ENCODE measurements at places on chromosomes 13 and 19.

DNA sequence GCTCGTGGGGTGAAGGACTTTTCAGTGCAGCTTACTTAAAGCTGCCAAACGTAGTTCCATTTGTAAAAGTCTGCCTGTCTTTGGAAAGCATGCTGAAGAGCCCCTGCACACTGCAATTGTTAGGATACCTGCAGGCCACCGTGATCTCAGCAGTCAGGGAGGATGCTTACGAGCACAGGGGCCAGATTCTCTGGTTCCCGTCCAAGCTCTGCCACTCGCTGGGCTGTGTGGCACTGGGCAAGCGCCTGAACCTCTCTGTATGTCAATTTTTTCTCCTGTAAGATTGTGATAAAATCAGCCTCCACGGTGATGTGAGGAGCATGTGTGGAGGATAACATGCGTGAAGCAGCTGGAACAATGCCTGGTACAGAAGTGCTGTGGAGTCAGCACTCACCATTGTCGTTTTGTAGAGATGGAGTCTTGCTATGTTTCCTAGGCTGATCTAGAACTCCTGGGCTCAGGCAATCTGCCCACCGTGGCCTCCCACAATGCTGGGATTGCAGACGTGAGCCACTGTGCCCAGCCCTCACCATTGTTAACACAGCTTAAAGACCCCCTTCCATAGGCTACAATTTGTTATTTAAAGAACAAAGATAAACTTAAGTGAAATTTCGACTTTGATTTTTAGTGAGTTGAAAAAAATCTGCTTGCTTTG lies 3.5 kb downstream of the ADPRHL1 start:
- no peak for DNase-seq

- no peak for DNase-seq
Observed at GRCh38 chr19:1862068-1862423, 1.3 kb downstream of the KLF16 start.

DNA sequence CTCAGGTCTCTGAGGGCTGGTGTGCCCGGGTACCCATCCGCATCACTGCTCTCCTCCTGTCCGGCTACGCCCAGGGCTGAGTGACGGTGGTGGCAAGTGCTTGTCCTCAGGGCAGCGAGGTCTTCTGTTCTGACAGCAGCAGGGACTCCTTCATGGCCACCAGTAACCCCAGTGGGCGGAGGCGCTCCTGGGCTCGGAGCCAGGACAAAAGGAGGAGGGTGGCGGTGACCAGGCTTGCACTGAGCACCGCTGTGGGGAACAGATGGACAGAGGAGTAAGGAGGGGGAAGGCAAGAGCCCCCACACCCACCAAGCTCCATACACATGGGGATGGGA lies 5.8 kb downstream of the CD320 start:
- no peak for DNase-seq

DNA sequence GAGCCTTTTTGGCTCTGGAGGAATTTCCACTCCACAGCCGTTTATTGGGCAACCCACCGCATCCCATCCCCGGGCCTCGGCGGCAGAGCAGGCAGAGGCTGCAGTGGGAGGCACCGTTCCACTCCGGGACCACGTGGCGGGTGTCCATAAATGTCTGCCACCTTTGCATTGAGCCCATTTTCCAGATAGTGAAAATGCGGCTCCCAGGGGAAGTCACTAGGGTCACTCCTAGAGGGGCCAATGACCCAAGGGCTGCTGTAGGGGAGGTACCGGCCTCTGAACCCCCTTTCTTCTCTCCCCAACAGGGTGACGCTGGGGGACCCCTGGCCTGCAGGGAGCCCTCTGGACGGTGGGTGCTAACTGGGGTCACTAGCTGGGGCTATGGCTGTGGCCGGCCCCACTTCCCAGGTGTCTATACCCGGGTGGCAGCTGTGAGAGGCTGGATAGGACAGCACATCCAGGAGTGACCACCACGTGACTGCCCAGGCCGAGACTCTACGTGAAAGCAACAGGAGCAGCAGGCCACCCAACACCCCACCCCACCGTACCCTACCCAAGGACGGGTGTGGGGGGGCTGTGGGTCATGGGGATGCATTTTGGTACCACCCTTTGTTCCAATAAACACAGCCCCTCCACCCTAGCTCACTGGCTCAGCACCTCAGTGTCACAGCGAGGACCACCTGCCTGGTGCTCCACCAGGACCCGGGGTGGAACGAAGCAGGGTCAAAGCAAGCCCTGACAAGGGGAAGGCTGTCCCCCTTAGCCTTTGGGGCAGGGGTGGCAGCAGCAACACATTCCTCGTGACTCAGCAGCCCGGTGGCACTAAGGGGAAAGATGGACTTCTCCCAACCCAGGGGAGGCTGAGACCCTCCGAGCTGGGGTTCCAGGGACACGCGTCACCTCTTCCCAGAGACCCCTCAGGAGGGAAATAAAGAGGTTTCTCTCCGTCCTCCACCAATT lies 1.5 kb downstream of the TIMM13 start:
- DNase-seq = no peak

DNA sequence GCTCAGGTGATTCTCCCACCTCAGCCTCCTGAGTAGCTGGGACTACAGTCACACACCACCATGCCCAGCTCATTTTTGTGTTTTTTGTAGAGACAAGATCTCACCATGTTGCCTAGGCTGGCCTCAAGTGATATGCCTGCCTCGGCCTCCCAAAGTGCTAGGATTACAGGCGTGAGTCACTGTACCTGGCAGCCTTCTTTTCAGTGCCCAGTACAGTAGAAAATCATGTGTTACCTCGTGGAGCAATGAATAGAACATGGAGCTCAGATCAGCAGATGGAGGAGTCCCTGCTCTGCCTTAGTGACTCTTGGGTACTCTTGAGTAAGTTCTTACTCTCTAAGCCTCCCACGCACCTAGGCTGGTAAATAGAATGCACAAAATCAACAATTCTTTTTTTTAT lies 44.7 kb downstream of the THSD1 start:
- no peak for DNase-seq

- no peak for DNase-seq
Observed at GRCh38 chr19:50341091-50341564, 12.0 kb upstream of the KCNC3 start.

DNA sequence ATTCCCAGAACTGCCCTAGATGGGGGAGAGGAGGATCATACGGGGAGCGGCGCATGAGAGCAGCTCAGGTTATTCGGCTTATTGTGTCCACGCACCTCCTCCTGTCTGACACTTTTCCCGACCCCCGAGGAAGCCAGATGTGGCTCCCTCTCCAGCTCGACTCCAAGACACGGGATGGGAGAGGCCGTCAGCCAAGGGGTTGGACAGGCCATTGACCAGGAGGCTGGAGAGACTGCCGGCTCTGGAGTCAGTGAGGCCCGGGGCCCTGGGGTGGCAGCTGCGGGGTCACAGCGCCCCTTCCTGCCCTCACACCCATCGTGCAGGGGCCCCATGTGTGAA lies 2.9 kb downstream of the DMKN start:
- no peak for DNase-seq

DNA sequence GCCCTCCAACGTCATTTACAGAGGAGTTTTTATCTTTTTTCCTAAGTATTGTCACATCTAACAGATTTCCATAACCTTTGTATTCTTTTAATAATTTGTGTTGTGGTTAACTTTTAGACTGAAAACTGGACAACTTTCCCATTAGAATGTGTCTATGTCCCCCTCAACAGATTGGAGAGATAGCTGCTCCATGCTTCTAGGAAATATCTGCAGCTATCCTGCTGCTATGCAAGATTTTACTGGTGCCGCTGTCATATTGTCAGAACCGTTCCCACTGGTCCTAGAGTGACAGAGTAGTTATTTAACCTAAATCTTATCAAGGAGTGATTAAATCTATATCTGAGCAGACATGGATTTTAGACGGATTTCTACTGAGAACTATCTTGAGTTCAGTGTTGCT lies 130.0 kb downstream of the MAB21L1 start:
- no peak for DNase-seq

DNA sequence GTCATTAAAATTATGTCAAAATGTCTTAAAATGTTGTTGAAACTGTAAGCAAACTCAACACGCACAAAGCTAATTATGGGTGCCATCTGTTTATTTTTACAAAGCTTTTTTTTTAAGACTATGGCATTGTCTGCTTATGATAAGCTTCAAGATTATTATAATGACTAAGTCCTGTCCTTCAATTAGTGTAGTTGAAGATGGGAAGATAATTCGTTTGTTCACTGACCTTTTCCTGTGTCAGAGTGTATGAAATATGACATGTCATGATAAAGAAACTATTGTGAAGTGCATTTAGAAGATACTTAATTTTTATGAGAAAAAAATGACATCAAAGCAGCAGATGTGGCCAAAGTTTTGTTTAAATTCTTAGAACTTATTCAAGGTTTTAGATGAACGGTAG lies 211.3 kb downstream of the PCCA start:
- no peak for DNase-seq

DNA sequence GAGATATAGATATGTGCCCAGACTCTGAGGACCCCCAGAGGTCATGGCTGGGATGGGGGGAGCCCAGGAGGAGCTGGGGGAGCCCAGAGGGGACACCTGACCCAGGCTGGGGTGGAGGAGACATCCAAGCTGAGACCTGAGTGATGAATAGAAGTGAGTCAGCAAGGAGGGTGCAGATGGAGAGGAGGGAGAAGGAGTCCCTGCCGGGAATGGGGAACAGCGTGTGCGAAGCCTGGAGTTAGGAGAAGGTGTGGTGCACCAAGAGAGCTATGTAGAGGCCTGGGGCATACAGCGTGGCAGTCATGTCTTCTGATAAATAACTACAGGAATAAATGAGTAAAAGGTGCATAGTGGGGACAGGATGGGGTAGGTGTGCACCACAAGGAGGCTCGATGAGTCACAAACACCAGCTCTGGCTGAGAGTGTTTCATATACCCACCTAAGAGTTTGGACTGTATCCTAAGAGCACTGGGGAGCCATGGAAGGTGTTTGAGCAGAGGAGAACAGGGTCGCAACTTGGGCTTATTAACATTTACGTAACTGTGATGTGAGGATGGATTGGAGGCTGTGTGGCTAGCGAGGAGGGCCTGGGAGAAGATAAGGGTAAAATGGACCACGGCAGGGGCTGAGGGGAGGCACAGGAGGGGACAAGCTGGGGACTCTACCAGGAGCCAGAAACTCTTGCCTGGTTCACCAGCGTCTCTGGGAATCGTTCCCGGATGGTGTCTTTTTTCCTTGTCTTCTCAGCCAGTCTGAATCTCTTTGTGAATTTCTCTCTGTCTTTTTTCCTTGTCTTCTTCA lies 1.4 kb downstream of the CEACAM18 start:
- DNase-seq = no peak

- no peak for DNase-seq
Observed at GRCh38 chr13:95708391-95708774, 31.4 kb downstream of the DNAJC3 start.

DNA sequence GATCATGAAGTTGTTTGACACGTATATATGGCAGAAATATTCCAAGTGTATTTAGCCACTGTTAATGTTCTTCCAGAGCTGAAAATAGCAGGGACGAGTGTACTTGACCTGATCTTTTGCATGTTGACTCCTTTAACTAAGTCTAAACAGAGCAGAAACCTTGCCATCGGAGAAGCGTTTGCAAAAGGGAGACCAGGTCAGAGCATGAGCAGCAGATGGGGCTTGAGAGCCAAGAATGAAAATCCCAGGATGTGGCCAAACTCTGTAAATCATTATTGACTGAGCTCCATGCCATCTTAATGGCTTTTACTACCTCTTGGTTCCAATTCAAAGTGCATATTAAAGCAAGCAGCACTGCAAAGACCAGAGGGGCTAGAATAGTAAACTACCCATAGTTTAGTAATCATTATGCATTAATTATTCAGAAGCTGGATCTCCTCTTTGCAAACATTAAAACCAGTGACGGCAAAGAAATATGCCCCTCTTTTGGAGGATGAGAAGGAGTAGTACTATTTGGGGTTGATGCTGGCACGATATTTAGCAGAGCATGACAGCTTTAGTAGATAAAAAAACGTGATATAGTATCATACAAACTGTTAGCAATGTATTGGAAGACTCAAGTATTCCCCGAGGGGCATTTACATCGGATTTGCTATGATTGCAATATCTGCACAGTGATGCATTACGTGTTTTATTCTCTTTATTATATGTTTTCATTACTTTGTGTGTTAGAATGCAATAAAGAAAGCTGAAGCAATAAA lies 55.7 kb downstream of the FAM216B start:
- DNase-seq = peak; percentile 62

GRCh38 chr13:67042556-67042955 lies 187.6 kb downstream of the PCDH9 start:
- DNase-seq = no peak

DNA sequence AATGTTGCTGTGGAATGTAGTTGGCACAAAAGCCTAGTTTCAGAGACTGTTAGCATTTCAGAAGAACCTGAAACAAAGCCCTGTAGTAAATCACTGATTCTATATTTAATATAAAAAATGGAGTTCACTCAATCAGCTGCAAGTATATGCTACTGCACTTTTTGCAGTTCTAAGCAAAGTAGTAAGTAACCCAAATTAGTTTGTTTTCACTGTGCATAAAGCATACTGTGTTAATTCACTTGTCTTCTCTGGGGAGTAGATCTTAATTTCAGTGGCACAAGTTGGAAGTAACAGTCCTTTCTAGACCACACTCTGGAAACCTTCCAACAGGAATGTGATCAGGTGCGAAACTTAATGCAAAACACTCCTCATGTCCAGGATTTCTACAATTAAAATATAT lies 139.3 kb downstream of the DACH1 start:
- no peak for DNase-seq

- no peak for DNase-seq
Observed at GRCh38 chr13:38804536-38804935, 117.7 kb downstream of the FREM2 start.

- DNase-seq = no peak
Observed at GRCh38 chr13:79287939-79288795, 117.9 kb downstream of the RBM26 start.

- DNase-seq = no peak
Observed at GRCh38 chr13:33637978-33638743, 179.8 kb upstream of the RFC3 start.

GRCh38 chr13:111900390-111901131 lies 166.4 kb upstream of the SOX1 start:
- DNase-seq = no peak

DNA sequence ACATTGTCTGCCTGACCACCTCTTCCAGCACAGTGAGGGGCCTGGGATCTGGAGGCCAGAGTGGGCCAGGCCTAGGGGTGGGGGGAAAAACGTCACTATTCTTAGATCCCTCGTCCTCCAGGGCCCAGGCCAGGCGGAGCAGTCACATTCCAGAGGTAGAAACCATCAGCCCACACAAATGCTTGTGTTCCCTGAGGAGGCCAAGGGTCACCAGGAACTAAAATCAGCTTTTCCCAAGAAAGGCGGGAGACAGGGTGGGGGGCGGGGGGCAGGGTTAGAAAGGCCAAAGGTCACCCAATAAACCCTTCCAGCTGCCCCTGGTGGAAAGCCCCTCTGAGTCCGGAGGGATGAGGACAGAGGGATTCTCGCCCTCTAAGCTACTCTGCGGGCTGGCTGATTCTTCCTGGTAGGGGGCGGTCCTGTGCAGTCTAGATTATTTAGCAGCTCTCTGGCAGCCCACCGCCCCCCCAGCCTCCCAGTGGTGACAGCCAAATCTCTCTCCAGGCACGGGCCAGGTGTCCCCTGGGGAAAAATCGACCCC lies 23.5 kb upstream of the CCL25 start:
- no peak for DNase-seq

DNA sequence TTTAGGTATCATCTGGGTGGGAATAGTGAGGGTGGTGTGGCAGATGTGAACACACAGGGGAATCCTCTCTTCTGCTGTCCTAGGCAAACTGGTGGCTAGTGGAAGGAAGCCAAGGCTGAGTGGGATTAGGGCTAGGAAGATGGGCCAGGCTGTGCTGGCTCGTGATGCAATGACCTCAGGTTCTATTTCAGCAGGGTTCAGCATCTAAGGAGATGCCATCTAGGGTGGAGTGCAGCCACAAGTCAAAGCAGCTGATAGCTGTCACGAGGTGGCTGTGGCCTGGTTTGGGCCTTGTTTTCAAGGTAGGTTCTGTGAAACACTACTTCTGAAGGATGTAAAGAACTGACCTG lies 21.6 kb downstream of the ARL11 start:
- DNase-seq = no peak
